MV-4-11 (cell line): ENCODE measurements at places on chromosomes 1 and 21.
A peak's percentile ranks its signal among the peaks of the same experiment; 100 is the strongest.

DNA sequence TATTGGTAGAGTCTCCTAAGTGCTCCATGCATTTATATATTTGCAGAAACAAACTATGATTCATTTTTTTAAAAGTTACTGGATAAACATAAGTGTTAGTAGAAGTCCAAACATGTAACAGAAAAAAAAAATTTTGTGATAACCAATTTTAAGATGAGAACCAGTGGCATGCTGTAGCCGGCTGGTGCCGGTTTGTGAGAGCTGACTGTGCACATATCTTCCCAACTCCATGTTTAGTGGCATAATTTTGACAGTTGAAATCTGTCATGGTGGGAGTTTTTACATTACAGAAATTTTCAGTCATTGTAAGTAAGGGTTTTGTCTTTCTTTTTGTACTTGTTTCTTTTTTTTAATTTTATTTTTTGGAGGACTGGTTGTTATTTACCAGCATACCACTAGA is 141.2 kb downstream of the TTLL7 start:
- no peak for DNase-seq

GRCh38 chr1:169869426-169869825 is 24.3 kb downstream of the SCYL3 start:
- no peak for DNase-seq

DNA sequence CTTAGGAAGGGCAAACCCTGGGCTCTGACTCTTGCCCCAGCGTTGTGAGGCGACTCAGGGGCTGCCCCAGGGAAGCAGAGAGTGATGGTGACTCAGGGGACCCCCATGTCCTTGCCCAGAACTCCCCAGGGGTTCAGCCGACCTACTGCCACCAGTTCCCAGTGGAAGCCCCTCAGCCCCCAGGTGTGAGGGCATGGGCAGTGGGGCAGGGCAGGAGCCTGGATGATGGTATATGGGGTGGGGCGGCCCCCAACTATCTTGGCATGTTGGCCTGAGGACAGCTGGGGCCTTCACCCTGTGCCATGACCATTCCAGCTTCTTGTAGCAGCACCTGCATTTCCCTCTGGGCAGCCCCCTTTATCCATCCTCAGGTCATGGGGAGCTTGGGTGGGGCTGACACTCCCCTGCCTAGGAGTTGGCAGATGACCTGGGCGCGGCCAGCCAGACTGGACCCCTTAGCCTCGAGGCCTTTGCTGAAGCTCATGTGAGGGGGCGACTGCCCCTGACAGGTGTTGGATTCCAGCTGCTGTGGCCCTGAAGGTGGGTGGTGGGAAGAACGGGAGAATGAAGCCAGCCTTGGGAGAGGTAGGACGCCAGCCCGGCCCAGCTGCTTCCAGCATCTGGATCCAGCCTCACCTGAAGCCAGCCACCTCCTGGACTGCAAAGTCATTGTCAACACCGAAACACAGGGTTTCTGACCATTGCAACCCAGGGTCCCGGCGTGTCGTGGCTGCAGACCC is 1.8 kb upstream of the FNDC10 start:
- no peak for DNase-seq

DNA sequence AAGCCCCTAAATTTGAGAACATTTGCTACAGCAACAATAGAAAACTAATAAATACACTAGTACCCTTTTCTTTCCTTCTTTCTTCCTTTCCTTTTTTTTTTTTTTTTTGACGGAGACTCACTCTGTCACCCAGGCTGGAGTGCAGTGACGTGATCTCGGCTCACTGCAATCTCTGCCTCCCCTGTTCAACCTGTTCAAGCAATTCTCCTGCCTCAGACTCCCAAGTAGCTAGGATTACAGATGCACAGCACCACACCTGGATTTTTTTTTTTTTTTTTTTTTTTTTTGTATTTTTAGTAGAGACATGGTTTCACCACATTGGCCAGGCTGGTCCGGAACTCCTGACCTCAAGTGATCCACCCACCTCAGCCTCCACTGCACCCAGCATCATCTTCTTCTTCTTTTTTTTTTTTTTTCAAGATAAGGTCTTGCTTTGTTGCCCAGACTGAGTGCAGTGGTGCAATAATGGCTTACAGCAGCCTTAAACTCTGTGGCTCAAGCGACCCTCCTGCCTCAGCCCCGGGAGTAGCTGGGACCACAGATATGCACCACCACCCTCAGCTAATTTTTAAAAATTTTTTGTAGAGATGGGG is 19.6 kb upstream of the CBR3 start:
- peak; percentile 65 for DNase-seq

DNA sequence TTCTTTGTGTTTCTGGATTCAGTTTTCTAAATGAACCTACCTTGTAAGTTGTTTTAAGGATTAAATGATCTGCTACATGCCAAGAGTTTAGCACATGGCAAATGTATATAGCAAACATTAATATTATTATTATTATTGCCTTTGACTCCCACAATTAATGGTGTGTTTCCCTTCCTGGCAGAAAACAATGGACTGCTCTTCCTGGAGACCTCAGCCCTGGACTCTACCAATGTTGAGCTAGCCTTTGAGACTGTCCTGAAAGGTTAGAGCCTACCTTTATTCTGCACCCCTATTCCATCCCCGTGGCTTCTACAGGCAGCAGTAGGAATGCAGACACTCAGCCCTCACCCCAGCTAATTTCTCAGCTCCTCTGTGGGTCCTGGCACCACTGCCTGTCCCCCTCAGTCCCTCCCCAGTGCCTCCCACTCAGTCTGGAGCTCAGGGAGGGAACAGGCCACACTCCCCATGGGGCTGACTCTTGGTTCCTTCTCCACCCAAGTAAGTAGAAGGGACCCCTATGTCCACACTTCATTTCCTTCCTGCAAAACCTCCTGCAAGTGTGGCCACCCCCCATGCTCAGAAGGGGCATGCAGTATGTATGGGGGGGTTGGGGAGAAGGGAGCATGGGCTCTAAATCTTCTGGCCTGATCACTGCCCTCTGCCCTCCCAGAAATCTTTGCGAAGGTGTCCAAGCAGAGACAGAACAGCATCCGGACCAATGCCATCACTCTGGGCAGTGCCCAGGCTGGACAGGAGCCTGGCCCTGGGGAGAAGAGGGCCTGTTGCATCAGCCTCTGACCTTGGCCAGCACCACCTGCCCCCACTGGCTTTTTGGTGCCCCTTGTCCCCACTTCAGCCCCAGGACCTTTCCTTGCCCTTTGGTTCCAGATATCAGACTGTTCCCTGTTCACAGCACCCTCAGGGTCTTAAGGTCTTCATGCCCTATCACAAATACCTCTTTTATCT is 8.8 kb downstream of the RAB25 start:
- no peak for DNase-seq

GRCh38 chr1:41014871-41015270 is 6.7 kb downstream of the SLFNL1 start:
- no peak for DNase-seq

DNA sequence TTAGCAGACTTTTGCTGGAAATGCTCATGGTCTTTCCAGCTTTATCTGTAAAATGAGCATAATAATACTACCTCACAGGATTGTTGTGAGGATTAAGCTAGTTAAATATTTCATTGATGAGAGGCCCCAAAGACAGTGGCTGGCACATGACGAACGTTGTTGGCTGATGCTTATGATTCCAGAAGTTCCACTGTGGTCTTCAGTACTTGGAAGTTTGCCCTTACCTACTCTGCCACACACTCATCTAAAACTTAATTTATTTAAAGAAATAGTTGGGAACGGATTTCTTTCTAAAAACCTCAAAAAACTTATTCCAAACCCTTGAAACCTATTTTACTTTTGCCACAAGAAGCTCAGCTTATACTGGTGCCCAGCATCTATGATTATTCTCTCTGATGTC is 170.7 kb downstream of the DHRS3 start:
- no peak for DNase-seq

DNA sequence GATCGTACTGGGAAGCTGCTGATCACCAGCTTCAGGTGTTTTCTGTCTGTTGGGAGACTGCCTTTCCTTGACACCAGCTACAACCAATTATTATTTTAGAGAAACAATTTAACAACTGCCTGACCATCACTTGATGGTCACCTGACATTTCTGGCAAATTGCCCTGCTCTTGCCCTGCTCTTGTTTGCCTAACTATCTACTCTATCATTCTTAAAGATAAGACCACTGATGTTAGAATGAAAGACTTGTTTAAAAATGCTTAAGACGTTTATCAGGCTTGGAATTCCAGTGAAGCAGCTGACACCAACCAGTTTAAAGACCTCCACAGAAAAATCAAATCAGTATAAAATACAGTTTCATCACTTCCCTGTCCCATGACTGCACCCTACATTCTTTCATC is 423.3 kb upstream of the CAMK1G start:
- DNase-seq = no peak

DNA sequence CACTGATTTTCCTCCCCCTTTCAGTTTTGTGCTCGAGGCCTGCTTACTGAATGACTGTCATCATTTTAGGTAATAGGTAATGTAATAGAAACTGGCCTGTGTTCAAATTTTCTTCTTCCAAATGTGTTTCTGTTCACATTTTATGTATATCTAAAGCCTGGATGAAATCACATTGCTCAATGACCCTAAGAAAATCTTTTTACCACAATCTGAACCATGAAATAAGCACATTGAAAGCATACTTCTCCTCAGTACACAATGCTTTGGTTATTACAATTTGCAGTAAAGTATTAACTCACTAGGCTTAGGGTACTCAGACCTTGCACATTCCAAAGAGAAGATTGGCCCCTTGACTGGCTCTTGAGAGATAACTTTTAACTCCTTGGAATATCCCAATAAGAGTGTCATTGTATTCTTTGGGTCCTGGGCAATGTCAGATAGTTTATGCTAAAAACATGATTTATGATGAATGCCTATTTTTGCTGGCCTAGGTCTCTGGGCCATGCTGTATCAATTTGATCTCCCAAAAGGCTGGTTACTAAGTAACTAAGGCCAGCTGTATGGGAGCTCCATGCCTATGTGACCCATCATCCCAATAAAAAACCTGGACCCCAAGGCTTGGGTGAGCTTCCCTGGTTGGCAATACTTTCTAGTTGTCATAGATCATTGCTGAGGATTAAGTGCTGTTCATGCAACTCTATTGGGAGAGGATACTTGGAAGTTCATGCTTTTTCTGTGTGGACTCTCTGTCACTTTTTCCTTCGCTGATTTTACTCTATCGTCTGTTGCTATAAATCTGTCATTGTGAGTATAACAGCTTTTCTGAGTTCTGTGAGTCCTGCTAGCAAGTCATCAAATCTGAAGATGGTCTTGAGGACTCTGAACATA is 293.9 kb downstream of the GRIK1 start:
- DNase-seq = no peak

DNA sequence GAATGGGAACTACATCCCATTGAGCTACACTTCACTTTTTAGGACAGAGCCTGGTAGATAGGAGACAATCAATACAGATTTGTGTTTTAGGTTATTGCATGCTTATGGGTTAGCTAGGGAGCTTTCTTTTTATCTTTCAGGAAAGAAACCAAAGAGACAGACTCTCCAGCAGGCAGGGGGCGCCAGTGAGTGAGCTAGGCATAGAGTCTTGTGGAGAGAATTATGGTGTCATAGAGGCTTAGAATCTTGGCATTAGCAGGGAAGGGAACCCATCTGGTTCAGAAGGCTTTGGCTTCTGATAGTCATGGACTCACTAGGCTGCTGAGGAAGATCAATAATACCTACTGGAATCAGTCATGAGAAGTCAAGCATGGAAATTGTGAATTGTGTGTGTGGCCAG is at the start of gene SMCP:
Gene SMCP (plus strand): TSS at position 281 of the 400 bp plus-strand sequence. CDS start 6,101 bp downstream, outside the sequence.
- DNase-seq = no peak

GRCh38 chr1:107668762-107669161 is 296.2 kb downstream of the VAV3 start:
- no peak for DNase-seq

- no peak for DNase-seq
Measured at GRCh38 chr1:235783148-235783776, 83.4 kb downstream of the LYST start.

DNA sequence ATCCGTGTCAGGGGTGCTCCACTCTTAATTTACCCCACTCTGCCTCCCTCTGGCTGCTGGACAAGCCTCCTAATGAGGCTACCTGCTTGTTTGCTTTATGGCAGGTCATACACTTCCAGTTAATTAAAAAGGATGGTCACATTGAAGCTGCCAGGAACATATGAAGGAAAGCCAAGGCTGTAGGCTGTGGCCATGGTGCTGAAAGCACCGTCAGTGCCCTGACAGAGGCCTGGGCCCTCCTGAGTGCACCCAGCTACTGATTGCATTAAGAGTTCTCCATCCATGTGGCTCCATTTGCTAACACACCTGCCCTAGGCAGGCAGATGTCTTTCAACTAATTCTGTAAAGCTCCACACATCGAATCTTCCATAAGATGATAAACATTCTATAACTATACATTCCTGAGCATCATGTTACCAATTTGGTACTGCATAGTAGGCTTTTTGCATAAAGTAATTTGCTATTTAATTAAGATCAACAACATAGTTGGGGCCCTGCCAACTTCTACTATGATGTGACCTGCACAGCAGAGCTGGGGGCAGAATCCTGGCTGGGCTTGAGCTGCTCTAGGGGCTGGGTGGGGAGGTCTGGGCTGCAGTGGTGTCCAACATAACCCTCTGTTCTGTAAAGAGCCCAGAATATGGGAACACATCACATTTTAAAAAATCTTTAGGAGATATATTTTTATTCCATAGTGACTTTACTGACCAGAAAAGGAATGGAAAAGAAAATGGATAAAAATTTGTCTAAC is 224.8 kb downstream of the SIPA1L2 start:
- DNase-seq = no peak

GRCh38 chr1:229217716-229218115 is 53.2 kb upstream of the RAB4A start:
- DNase-seq = peak; percentile 53

- DNase-seq = no peak
Measured at GRCh38 chr1:19643602-19644394, at the start of gene NBL1. TSS of gene NBL1 (plus strand) at chr1:19644311. CDS start at chr1:19655031, 10,720 bp downstream.

DNA sequence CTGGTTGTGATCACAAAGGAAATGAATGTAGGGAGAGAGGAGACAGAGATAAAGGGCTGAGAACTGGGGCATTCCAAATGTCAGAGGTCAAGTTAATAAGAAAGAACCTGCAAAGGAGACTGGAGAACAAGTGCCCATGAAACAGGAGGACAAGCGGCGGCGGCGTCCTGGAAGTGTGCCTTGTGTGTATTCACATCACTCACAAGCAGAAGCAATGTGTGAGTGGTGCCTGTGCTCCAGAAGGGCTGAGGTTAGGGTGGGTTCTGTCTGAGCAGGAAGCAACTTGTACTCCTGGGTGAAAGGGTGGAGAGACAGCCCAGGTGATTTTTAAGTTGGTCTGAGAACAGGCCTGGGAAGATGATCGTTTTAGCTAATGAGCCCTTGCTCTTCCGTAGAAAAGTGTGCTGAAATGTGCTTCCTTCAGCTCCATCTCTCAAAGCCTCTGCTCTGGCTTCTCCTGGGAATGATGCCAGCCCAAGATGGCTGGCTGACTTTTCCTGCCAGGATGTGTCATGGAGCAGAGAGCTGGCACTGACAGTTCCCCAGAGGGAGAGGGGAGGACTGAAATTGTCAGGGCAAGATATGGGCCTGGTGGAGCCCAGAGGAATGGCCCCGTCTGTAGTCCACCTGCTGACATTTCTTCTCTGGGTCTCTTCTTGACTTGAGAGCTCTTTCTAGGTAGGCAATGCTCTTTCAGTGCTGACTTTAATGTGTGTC is 25.1 kb upstream of the PLEKHA6 start:
- DNase-seq = no peak
